ENCODE measurements at places on chromosomes 7 and 10.

DNA sequence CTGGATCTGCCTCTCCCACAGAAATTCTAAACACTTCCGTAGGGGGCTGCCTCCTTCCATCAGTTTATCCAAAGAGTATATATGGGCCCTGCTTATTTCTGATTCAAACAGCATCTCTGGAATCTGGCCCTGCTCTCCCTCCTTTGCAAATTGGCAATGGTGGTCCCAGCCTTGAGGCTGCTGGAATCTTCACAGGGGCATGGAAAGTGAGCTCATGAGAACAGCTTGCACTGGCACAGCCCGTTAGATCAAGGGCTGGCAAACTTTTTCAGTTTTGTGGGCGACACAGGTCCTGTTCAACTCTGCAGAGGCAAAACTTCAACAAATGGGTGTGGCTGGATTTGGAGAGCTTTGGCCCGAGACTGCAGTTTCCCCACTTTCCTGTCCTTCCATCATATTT, 526.9 kb downstream of the KCNMA1 start:
- no peak for DNase-seq

DNA sequence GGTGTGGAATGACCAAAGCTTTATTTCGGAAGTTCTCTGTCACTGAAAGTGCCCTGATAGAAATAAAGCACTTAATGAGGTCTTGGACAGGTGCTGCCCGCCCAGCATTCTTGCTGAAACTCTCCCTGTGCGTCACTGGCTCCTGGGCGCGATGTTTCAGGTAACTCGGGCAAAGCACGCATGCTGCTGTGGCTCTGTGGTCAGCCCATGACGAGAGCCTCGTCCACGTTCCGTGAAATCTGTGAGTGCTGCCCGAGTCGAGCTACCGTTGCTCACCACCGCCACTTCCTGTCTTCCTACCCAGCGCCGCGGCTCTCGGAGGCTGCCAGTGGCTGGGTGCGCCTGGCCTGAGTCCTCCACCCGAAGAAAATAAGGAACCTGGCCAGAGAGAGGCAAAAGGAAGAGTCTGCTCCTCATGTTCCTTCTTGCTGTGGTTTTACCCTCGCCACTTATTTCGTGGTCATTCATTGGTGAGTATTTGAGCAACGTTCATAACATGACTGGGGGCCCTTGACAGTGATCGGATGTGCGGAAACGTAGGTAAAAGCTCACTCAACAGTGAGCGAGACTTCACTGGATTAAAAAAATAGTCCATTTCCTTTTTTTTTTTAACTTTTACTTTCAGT, 95.5 kb downstream of the MAP3K8 start:
- no peak for DNase-seq

GRCh38 chr7:157151626-157152339, 13.1 kb downstream of the UBE3C start:
- DNase-seq = no peak

GRCh38 chr10:118585794-118586193, 9.7 kb downstream of the PRLHR start:
- DNase-seq = no peak

DNA sequence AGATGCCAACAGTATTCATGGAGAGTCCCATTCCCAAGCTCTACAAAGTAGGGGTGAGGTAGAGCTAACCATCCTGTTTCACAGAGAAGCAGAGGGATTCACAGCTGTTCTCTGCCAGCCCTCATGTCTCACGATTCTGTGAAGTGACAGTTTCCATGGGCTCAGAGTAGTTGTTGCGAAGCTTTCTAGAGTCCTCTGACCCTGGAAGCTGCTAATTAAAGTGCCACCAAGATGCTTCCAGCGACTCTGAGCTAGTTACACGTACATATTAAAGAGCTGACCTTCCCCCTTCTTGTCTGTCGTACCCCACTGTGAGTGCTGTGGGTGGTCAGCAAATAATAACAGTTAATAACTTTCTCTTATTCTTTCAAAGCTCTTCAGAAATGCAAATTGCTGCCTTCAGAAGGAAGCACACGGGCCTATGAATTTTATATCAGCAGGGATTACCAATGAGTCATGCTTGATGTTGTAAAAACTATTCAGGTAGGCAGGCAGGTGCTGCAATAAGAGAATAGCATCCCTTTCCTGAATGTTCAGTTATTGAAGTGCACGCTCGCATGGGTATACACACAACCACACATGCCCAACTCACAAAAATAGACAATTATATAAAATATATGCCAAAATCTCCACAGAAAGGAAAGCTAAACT, 34.1 kb downstream of the DNAJB9 start:
- no peak for DNase-seq

GRCh38 chr10:48804740-48805182, 120.1 kb downstream of the WDFY4 start:
- DNase-seq = no peak

GRCh38 chr7:73646785-73647724, 20.6 kb upstream of the VPS37D start:
- no peak for DNase-seq

DNA sequence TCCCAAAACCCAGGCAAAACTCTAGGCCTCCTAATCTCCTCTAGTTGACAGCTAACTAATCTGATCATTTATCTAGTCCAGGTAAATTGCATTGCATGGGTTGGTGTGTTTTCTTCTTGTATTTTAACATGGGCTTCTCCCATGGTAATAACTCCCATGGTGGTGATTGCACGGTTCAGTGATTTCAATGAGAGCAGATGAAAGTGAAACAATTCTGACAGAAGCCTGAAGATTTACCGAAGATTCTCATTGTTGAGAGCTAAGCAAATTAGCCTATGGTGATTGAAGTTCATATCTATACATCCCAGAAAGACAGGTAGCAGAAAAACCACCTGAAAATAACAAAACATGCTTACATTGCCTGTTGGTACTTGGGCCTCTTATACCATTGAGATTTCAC, 26.6 kb upstream of the LIPN start:
- no peak for DNase-seq

GRCh38 chr10:32070645-32071044, 14.4 kb upstream of the KIF5B start:
- no peak for DNase-seq
